CD8-positive, alpha-beta memory T cell (primary cell): ENCODE measurements at places on chromosomes 13 and 19. TPM values are rescaled to one million over a fixed set of nuclear protein-coding genes. Genes with fewer than 3 reads are reported as not detected.

Gene KLC3
- polyA plus RNA-seq: not detected

Gene IL27RA
- 83.4 TPM for polyA plus RNA-seq

Gene ZNF442
- 1.1 TPM for polyA plus RNA-seq

Gene OR10H3
- not detected for polyA plus RNA-seq

Gene SLC17A7
- polyA plus RNA-seq: not detected

Gene RNF225
- not detected for polyA plus RNA-seq
